Stimulated activated CD4-positive, alpha-beta T cell treated with anti-CD3 and anti-CD28 coated beads, Interleukin-12 subunit alpha, Interleukin-12 subunit beta, amount 100 ng/mL, for 24 hours (primary cell): ENCODE measurements at places on chromosomes 1 and 21.

DNA sequence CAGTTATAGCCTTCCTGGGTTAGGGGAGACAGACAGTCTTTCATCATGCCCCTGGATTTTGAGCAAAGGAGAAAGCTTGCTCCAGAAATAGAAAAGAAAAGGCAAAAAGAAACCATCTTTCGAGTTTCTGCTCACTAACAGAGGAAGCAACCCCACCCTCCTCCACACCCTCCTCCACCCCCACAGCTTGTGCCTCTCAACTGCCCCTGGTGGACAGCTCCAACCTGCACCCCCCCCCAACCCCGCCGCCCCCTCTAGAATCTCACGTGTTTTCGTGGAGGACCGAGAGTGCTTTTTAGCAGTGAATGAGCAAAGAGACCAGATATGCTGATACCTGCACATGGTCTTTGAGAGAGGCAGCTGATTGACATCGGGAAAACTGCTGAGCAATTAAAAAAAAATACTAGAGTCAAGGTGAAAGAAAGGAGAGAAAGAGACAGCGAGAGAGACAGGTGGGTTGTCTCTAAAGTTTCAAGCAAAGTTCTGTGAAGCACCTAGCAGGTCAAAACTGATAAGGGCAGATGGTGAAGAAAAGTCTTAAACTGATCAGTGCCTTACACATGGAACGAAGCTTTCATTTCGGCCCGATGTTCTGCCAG lies 358.3 kb downstream of the KIF26B start:
- no peak for DNase-seq

DNA sequence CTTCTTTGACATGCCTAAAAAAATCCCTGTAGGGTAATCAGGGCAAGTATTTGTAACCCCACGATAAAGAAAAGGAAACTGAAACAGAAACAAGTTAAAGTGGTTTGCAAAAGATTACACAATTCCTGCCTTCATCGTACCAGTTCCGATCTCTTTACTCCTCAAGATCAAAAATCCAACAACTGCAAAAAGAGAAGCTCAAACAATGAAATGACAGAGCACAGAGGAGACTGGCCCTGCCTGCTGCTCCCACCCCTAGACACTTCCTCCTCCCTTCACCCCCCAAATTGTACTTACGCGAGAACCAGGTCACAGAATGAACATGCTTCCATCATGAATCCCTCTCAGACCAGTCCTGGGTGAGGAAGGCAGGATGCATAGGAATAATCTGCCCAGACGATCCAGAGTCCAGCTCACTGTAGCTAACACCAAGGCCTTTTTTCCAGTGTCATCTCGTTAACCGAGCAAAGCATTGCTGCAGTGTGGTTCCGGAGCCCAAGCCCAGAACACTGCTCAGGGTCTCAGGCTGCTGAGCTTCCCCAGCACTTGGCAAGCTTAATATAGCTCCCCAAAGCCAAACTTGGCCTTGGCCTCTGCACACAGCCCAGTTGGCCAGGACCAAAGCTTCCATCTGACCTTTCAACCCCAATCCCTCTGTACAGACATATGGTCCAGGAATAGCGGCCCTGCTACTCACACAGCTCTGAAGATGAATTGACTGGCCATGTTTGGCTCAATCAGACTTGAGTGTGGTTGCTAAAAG lies 20.3 kb downstream of the RXRG start:
- no peak for DNase-seq

- no peak for DNase-seq
Measured at GRCh38 chr21:39952265-39952664, 85.0 kb downstream of the PCP4 start.

- DNase-seq, result no peak
Measured at GRCh38 chr1:145979746-145980456, 15.4 kb downstream of the POLR3GL start.

DNA sequence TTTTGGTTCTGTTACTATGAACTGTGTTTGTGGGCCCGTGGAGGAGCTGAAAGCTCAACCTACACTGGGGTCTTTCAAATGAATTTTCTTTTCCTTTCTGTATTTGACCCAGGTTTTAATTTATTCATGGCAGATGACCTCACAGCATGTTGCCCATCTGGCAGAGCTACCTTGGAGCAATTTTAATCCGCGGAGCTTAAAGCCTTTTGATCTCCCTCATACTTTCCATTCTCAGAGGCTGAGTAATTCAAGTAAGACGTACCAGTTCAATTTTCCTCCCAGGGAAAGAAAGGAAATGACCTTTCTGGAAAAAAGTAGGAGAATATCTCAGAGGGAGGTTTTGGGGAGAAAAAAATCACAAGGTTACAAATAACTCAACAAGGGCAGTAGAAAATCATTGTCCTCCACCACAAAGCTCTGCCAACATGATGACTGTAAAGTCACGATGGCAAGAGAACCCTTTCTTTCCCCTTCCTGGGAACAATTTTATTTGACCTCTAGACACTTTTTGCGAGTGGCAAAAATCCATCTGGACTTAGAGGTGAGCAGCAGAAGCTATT lies 21.6 kb upstream of the PCP4 start:
- DNase-seq, result no peak

DNA sequence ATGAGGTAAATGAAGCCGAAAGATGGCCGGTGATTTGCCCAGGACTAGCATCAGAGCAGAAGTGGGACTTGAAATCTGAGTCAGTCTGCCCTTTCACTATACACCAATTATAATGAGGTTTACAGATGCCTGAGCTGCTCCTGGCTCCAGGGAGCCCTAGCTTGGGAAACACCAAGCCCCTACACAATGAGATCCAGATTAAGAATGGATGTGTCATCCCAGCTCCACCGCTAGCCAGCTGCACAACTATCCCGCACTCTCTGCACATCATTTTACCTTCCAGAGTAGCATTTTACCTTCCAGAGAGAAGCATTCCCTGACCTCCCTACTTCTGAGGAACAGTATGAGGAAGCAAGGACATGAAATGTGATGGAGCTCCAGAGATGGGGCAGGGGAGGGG lies 27.0 kb downstream of the SERTAD4 start:
- DNase-seq, result no peak

- DNase-seq, result no peak
Measured at GRCh38 chr1:183508694-183509093, 36.4 kb downstream of the SMG7 start.

GRCh38 chr1:29145739-29146437 lies 22.2 kb upstream of the TMEM200B start:
- DNase-seq, result no peak

- no peak for DNase-seq
Measured at GRCh38 chr1:85628791-85629531, 48.4 kb downstream of the CCN1 start.

DNA sequence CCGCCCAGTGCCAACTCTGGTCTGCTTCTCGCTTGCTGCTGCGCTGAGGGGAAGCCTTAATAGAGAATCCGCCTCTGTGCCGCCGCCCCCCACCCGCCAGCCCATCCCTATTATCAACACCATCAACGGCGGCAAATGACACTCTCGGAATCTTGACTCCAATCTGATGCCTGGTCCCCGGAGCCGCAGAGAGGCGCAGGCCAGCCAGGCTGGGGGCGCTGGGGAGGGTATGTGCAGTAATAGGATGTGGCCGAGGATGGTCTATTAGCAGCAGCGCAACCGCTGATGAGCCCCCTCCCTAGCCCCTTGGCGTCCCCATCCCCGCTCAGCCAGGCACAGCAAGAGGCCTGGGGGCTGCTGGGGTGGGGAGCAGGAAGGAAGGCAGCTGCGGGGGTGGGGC lies 15.1 kb upstream of the DMBX1 start:
- no peak for DNase-seq

GRCh38 chr1:197200272-197200899 lies 53.9 kb upstream of the ASPM start:
- DNase-seq, result no peak

GRCh38 chr1:92504291-92505014 lies 17.7 kb upstream of the GFI1 start:
- DNase-seq, result no peak
